Urothelium cell line (cell line): ENCODE measurements at places on chromosomes 1 and 21.
A peak's percentile ranks its signal among the peaks of the same experiment; 100 is the strongest.

DNA sequence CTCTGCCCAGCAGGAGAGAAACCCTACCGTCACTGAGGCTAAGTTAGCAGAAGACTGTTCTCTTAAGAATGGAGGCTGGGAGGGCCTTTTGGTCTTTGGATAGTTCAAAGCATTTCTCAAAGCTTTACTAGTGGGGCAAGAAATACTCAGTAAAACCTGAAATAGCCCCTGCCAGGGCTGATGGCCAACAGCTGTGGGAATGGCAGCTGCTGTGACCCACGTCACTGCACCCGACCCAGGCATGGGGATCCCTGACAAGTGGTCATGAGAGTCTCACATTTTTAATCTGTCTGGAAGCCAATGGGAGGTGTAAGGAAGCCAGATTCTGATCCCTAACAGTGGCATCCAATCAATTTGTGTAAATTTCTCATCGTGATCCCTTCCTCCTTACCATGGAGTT, 44.5 kb upstream of the ENAH start:
- DNase-seq, result no peak

DNA sequence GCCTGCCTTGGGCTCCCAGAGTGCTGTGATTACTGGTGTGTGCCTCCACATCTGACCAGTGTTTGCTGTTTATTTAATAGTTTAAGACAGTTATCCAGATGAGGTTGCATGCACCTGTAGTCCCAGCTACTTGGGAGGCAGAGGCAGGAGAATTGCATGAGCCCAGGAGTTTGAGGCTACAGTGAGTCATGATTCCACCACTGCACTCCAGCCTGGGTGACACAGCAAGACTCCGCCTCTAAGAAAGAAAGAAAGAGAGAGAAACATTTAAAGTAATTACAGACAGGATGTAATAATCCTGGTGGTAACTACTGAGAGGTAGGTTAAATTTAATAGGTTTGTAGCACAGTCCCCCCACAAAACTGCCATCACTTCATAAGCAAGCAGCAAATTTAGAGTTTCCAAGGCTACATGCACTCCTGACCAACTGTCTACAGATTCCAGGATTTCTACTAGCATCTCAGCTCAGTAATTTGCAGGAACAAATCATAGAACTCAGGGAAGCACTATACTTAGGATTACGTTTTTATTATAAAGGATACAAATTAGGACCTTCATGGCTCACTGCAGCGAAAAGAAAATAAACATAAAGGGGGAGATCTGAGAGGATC, 89.6 kb downstream of the PKN2 start:
- peak; percentile 3 for DNase-seq

GRCh38 chr1:239348635-239349353, 37.6 kb upstream of the CHRM3 start:
- DNase-seq, result no peak

GRCh38 chr1:52601519-52601918, 652 bp upstream of the GPX7 start:
- no peak for DNase-seq

- peak; percentile 42 for DNase-seq
Measured at GRCh38 chr1:248821101-248821500, 4.6 kb downstream of the SH3BP5L start.
